Trophoblast cell (in vitro differentiated cells and primary cell): ENCODE measurements at places on chromosomes 6 and 20.

DNA sequence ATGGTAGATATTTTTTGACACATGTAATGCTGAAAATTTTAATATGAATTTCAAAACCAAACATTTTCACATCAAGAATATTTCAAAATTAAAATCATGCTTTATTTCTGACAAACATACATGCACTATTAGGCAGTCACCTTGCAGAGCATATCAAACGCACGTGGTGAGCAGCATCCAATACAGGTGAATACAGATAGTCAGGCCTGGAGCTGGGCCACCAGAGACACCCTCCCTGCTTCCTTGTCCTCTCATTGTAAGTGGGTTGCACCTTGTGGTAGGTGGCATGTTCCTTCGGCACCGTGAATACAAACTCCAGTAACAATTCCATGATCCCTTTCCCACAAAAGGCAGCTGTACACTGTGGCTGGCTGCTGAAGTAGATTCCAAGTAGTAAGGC lies 8.9 kb downstream of the REV3L start:
- no peak for DNase-seq

GRCh38 chr6:129501740-129502660 lies 208.0 kb downstream of the ARHGAP18 start:
- DNase-seq = no peak

DNA sequence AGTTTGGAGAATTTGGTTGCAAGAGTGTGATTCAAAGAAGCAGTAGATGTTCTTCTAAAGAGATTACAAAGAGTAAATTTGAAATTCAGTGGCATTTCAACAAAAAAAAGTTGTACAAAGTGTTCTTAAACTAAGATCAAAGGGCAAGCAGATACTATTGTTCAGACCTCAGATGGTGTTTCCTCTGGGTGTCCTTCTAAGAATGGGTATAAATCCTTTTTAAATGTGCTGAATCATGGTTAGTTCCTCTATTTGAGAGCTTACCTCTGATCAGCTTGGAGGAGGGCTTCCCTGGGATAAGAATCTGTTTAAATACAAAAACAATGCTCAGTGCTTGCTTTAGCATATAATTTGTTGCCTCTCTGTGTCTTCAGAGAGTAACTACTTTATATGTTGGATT lies 6.3 kb downstream of the BMP6 start:
- no peak for DNase-seq

DNA sequence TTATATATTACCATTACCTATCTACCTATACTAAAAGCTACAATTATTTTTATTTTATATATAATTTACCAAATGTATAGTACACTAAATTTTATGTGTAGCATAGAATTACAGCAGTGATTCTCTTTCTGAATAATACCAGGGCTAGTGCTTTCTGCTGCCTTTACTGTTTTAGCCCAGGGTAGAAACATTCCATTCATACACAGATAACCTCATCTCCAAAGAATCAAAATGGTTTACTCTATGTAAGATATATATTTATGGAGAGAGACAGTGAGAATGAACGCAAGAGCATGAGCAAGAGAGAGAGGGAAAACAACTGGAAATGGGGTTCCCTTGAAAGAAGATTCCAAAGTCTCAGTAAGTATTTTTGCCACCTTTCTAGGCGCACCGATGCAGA lies 56.3 kb upstream of the ATXN1 start:
- no peak for DNase-seq

DNA sequence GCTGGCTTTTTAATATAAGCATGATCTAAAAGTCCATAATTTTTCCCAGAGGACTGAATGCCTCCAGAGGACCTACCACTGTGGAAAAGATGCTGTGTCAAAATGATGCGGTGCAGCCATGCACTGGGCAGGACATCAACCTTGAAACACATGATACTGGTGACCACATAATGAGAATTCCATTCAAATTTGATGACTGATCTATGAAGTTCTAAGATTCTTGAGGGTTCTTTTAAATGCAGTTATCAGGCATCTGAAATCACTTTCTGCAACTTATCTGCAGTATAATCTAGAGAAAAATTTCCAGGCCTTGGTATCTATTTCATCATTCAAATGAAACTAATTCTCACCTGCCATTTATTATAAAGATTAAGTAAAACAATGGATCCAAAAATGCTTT lies 15.0 kb upstream of the MARCKS start:
- DNase-seq = peak; percentile 19

DNA sequence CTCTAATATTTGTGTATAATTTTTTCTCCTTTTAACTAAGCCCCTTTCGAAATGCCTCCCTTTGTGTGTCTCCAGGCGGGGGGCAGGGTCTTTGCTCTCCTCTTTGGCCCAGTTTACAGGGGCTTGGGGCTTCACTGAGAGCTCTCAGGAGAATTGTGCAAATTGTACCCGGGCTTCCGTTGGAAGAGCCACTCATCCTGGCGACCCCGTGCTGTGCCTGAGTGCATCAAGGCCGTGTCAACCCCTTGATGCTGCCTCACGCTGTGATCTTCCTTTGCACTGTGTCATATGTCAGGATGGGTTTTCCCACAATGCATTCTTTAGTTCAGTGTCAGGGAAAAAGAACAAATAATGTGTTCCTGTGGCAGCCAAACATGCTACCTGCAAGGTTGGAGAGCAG lies 118.0 kb upstream of the POU3F2 start:
- DNase-seq = no peak

- no peak for DNase-seq
These were observed 153.1 kb downstream of the MYB start for GRCh38 chr6:135334169-135334568.

DNA sequence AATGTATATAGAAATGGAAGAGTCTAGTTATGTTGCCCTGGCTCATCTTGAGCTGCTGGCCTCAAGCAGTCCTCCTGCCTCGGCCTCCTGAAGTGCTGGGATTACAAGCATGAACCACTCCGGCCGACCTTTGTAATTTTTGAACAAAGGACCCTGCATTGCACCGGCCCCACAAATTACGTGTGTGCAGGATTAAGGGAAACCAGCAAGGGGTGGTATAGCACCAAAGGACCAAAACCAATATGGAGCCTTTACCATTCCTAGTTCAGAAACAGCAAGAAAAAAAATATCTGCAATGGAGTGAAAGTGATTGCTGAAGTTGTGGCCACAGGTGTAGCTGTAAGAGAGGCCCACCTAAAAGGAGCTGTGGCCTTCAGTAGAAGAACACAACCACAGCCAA lies 8.2 kb upstream of the TRERF1 start:
- DNase-seq = no peak
